NCI-H1048 (cell line): ENCODE measurements at places on chromosomes 16 and 17.

DNA sequence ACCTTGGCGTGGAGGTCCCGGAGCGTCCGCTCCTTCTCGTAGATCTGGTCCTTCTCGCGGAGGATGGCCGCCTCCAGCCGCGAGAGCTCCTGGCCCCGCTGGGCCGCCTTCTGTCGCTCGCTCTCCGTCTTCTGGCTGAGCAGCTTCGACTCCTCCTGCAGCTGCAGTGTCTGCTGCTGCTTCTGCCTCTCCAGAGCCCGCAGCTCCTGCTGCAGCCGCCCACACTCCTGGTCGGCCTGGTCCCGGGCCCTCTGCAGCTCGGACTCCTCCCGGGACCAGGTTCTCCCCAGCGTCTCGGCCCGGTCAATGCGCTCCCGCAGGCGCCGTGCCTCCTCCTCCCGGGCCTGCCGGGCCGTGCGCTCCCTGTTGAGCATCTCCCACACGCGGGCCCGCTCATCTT lies 7.6 kb downstream of the CDK3 start:
- no peak for DNase-seq

- no peak for DNase-seq
These were observed 2.3 kb downstream of the GP1BA start for GRCh38 chr17:4934173-4934979.

DNA sequence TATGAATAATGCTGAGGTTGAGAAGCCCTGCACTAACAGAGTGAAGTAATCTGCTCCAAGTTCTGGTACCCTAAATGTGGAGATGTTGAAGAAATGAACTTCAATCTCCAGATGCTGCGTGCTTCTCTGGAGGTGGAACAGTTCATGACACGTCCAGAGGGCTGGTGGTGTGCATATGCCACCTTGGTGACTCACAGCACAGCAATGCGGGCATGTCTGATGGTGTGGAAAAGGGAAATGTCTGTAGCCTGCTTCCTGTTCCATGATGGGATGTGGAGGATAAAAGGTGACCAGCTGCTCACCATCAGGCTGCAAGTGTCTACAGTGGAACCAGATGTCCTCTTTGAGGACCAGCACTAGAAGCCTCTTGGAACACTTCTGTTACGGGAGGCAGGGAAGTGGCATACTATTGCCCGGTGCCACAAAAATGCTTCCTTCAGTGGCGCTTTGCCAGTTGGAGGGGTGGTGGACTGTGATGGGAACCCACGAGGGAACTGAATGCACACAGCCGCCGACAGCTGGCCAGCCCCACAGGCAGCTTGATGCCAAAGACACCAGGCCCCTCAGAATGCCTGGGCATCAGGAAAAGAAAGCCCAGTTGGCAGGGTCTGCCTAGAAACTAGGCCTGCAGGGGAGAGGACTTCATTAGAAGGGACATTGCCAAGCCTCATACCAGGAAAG lies 19.9 kb downstream of the SNX11 start:
- no peak for DNase-seq

DNA sequence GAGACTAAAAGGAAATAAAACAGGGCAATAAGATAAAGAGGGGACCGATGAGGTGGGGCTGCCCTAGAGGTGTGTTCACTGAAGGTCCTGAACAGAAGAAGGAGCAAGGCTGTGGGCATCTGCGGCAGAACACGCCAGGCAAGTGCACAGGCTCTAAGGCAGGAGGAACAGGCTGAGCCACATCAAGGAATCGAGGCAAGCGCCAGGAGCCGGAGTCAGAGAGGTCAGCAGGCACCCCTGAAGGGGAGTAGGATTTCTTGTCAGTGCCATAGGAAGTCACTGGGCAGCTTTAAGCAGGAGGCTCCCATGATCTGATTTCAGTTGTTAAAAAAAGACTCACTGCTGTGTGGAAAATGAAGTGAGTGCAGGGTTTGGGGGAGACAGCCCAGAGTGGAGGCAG lies 186.5 kb downstream of the KATNIP start:
- no peak for DNase-seq

DNA sequence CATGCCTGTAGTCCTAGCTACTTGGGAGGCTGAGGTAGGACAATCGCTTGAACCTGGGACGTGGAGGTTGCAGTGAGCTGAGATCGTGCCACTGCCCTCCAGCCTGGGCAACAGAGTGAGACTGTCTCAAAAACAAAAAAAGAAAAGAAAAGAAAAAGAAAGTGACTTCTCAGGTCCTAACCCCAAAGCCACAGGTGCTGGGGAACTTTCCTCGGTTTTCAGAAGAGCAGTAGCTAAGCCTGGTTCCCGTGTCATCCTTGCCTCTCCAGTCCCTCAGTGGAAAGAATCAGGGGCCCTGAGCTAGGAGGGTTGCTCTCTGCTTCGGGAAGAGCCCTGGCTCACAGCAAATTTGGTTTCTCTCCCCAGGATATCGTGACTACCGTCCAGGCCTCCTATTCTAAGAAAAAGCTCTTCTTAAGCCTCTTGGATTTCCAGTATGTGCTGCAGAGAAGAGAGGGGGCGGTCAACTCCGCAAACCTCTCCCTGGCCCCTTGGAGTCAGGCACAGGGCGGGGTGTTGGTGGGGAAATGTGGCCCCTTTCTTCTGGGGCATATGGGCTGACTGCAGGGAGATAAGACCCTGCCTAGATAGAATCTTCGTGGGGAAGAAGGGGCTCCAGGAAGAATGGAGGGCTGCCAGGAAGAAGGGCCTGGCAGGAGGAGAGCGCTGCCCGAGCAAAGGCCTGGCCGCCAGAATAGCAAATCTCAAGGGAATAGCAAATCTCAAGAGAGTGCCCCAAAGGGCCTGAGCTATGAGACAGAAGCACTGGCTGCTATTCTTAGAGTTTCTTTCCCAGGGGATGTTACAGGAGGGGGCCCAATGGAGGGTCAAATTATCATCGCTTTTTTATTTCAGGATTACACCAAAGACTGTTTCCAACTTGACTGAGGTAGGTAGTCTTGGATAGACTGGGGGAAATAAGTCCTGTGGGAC lies 8.3 kb upstream of the NLRC5 start:
- no peak for DNase-seq

- DNase-seq, result no peak
These were observed 6.0 kb downstream of the ARHGAP23 start for GRCh38 chr17:38434178-38434665.

DNA sequence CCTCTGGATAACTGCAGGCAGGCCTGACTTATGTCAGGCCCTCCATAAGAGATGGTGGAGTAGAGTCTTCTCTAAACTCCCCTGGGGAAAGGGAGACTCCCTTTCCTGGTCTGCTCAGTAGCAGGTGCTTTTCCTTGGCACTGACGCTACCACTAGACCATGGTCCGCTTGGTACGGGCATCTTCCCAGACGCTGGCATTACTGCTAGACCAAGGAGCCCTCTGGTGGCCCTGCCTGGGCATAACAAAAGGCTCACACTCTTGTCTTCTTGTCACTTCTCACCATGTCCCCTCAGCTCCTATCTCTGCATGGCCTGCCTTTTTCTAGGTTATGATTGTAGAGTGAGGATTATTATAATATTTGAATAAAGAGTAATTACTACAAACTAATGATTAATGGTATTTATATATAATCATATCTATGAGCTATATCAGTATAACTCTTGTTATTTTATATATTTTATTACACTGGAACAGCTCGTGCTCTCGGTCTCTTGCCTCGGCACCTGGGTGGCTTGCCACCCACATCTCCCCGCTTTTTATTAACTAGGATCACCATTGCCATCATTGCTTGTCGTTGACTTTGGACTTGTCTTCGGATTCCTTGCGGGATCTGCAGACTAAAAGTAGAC lies 59.8 kb upstream of the ARL4D start:
- DNase-seq, result no peak

DNA sequence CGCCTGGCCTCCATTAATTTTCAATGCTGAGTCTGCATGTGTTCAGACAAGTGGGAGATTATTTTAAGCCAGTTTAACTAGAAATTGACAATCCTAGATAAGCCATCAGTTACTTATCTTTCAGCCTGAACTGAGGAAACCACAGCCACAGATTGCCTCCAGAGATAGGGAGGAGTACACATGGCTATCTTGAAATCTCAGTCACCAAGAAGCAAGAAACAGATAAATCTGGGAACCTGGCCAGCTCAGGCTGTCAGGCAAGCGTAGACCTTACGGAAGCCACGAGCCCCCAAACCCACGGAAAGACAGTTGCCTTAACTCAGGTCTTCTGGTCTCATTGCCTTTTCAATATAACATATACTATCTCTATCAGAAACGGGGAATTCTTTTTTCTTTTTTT lies 2.0 kb upstream of the GLG1 start:
- no peak for DNase-seq

- DNase-seq, result no peak
These were observed 5.3 kb upstream of the CCL1 start for GRCh38 chr17:34368196-34368945.
